COR-L47 (cell line): ENCODE measurements at places on chromosomes 5 and 9.

GRCh38 chr9:130934702-130935647, 4.1 kb downstream of the FIBCD1 start:
- DNase-seq: no peak

DNA sequence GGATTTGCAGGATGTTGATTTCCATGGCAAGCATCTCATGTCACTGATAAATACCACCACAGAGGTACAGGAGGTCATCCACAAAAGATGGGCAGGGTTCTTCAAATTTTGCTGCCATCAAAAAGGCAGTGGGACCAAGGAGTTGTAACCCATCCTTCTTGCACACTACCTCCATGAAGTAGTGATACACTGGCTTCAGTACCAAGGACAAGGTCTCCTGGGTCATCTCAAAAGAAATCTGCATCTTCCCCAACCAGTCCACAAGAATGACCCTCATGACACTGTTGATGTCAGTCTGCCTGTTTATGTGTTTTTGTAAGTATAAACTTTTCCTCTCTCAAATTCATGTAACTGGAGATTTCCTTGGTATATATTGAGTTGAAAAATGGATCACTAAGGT, 298.2 kb downstream of the CDH9 start:
- DNase-seq: no peak

DNA sequence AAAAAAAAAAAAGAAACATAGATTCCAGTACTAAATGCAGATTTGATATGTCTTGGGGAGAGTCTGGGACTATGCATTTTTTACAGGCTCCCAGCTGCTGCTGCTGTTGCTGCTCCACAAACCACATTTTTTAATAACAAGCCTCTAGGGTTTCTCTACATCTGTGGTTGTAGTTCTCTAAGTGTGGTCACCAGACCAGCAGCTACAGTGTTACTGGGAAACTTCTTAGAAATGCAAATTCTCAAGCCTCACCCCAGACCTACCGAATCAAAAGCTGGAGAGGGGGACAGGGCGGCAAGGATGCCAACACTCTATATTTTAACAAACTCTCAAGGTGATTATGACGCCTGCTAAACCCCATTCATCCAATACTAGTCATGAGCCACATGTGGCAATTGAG, 293.4 kb upstream of the PTGER4 start:
- no peak for DNase-seq

- no peak for DNase-seq
Measured at GRCh38 chr9:98846081-98846480, 38.6 kb downstream of the GALNT12 start.

- no peak for DNase-seq
Measured at GRCh38 chr5:157475432-157475831, 15.4 kb downstream of the NIPAL4 start.

GRCh38 chr9:2624051-2624682, 2.6 kb downstream of the VLDLR start:
- no peak for DNase-seq

DNA sequence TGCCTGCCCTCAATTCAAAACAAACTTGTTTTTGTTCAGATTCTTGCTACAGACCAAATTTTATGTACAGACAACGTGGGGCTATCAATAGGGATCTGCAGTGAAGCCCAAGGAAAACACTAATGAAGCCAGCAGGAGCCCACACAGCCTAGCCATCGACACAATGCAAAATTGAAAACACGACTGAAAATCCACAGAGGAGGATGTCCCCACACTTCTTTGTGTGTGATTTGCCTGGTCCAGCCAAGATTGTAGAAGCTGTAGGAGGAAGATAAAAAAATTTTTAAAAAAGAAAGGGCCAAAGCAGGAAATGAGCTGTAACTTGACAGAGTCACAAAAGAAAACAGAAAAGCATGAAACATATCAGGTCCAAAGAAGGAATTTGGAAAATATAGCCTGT, 34.8 kb downstream of the HTR4 start:
- DNase-seq: no peak

DNA sequence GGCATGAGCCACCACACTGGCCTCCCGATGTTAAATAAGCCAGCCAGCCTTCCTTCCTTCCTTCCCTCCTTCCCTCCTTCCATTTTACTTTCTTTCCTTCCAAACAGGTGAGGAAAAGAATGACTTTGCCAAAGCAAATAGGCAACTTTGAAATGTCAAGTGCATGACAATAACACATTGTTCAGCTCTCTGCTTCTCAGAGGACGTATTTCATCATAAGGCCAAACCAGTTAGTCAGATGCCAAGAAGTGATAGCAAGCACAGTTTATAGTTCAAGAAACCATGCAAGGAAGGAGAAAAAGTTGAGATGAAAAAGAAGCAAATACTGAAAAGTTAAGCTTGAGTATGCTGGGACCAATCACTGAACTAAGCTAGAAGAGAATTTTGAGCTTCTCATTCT, 29.5 kb downstream of the POU4F3 start:
- no peak for DNase-seq

DNA sequence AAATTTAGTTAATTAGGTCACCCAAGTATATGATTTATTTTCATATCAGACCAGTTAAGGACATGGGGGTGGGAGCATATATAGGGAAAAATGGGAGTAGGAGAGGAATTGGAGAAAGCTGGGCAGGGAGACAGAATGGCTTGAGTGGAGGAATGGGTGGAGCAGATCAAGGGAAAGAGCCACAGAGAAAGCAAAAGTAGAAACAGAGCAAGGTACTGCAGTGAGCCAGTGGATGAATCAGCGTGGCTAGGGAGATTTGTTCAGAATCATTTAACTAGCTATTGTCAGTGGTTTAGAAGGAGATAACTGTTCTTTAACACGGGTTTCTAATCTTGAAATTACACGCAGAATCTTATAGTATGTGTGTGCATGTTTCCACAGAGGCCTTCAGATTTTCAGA, 37.4 kb downstream of the SNX24 start:
- no peak for DNase-seq

DNA sequence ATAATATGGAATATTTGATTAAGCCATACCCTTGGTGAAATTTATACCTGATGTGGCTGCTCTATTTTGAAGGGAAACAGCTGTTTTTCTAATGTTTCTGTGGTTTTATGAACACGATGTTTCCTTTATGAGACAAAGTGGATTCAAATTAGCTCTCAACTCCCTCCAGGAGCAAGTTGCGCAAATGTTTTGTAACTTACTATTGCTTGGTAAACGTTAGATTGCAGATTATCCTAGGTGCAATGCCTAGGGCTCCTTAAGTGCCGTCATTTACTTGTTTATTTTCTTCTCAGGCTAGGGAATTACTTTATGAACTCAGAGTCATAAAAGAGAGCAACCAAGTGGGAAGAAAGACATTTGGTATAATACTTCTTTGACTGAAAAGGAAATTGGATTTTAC, 763.1 kb downstream of the TAF11L14 start:
- no peak for DNase-seq

- DNase-seq: peak; percentile 86
Measured at GRCh38 chr9:122320413-122320881, 50.4 kb upstream of the PTGS1 start.

- DNase-seq: no peak
Measured at GRCh38 chr5:96187309-96188027, 225.8 kb upstream of the ELL2 start.

- DNase-seq: no peak
Measured at GRCh38 chr9:7387840-7388239, 411.7 kb downstream of the DMAC1 start.

- no peak for DNase-seq
Measured at GRCh38 chr5:123537845-123538244, 25.9 kb downstream of the CSNK1G3 start.

DNA sequence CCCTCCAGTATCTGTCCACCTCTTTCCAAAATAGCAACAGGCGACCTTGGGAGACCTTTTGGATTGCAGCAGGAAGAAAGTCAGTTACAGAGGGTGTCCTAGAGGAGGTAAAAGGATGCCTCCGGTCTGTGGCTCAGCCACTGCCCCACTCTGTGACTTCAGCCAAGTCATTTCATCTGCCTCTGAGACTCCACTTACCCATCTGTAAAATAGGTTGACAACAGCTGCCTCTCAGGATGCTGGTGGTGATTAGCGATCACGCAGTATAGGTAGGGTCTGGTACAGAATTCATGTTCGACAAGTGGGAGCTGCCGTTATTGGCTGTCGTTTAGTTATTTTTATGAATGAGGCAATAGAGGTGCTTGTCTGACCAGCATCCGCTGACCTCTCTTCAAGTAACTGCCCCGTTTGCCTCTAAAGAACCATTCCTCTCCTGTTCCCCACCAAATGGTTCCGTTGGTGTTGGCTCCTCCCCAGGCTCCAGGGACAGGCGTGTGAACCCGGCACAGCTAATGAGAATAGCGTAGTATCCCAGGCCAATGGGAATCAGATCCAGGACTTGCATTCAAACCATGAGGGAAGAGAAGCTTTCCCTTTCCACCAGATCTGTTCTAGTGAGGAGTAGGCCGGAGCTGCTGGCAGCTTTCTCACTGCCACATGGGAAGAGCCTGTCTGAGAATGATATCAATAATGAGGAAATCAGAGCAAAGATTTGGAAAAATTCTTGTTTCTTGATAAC, 64.1 kb downstream of the SMIM23 start:
- DNase-seq: no peak

GRCh38 chr5:68557162-68557936, 341.8 kb downstream of the PIK3R1 start:
- DNase-seq: no peak

DNA sequence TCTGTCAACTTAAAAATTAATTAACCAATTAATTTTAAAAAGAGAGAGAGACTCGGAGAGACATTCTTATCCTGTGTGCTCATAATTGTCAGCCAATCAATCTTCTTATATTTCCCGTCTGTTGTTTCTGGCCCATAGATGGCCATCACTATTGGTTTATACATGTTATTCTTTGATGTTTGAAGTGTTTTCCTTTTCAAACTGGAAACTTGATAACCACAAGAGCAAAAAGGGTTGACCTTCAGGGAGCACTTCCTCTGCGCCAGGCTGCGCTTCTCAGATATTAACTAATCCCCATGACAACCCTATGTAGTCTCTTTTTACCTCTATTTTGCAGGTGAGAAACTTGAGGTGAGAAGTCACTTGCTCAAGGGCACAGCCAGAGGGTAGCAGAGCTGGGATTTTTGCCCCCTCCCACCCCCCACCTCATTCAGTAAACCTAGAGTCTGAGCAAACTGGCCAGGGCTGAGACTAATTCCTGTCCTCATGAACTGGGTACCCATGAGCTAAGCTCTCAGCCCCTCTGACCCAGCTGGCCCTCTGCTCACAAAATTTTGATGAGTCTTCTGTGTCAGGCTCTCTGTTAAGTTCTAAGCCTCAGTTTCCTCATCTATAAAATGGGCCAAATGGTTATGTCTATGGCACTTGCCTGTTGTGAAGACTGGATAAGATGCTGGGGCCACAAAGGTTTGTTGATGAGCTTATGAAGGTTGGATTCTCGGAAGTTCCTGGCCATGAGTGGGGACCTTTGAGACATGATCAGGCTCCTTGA, 86.0 kb upstream of the SH3PXD2B start:
- DNase-seq: no peak

DNA sequence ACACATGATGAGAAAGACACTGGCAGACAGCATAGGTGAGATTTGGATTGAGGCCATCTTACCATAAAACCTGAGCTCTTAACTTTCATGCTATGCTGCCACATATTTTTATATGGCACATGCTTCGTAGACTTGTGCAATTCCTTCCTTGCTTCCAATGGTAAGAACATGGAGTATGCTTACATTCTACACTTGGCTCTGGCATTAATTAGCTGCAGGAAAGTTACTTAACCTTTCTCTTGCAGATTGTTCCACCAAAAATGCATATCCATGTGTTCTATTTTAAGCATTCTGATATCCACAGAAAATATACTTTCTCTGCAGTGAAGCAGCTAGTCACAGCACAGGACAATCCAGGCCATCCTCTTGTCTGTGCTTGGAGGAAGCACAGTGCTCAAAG, 119.4 kb downstream of the MPDZ start:
- no peak for DNase-seq

DNA sequence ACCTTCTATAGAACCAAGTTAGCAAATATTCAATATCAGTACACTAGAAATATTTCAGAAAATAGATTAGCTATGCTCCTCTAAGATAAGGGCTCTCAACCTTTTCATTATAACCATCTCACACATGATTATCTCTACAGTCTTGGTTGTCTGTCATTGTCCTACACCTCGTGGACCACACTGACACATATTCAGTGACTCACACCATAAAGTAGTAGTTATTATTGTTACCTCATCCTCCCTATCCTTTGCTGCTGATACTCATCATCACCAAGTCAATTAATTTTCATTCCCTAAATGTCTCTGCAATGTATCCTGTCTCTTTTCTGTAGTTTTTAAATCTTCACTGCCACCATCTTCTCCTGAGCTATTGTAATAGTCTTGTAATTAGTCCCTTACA, 1309.2 kb upstream of the C9orf72 start:
- DNase-seq: no peak
